ENCODE measurements at places on chromosomes 16 and 17.

- DNase-seq = peak; percentile 94
These were observed 2.9 kb downstream of the TMEM107 start for GRCh38 chr17:8173056-8173870.

GRCh38 chr17:32487473-32488176 lies 832 bp downstream of the CDK5R1 start:
- peak; percentile 45 for DNase-seq

DNA sequence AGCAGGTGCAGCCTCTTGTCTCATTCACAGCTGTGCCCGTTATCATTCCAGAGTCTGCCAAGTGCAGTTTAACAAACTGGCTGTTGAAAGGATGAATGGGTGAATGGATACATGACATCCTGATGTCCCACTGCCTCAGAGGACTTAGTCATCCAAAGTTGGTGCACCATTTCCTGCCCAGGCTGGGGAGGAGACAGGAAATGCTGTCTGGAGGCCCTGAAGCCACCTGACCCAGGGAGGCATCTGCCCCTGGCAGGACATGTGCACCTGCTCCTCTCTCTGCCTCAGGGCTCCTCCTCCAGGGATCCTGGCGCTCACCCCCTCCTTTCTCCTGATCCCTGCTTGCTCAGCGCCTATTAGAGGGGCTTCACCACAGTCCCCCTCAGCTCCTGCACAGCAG lies 1.8 kb upstream of the CD300C start:
- DNase-seq = no peak

- peak; percentile 61 for DNase-seq
These were observed at the start of gene DYNLRB2 for GRCh38 chr16:80540516-80541305. DYNLRB2 (plus strand) TSS chr16:80540993; CDS start chr16:80541077, 84 bp downstream.

GRCh38 chr17:68435361-68435760 lies 21.9 kb downstream of the WIPI1 start:
- DNase-seq = no peak

All from HT-29 (cell line).